Stimulated activated CD4-positive, alpha-beta T cell treated with anti-CD3 and anti-CD28 coated beads, TNF-alpha, amount 100 ng/mL, for 48 hours (primary cell): ENCODE measurements at places on chromosomes 3 and 15.

DNA sequence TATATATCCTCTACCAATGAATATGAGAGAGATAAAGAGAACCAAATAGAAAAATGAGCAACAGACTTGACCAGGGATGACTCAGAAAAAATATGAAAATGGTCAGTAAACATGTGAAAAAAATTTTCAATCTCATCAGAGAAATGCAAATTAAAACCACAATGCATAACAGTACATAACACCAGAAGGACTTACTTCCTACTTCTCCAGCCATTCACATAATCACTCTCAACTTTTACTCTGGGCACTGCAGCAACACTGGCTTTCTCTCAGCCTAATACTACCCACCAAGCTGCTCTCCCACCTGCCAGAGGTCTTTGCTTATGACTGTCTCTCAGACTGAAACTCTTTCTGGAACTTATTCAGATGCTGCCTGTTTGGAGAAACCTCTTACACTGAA, 49.4 kb downstream of the DPH6 start:
- no peak for DNase-seq

- no peak for DNase-seq
These were observed 250.0 kb upstream of the PDZRN3 start for GRCh38 chr3:73874606-73875369.

DNA sequence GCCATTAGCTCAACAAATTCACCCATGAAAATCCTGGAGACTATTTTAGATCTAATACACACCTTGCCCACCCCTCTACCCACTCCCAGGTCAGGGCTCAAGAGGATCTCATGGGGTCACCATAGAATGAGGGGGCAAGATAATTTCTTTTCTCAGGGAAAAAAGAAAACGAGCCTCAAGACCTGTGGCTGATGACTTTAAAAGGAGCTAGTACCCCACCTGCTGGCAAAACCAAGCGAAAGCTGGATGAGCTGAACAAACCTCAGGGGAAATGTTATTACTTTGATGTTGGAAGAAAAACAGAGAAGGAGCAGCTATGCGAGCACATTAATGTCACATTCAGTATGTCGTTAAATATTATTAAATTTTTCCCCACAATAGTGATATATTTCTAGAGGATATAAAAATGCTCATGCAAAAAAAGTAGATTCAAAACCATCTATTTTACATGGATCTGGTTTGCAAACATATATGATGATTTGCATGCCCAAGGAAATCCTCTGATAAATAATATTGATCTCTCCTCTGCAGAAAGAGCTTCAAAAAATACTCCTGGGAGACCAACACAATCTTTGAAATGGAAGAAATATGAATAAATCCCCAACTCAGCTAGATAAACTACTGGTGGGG, 37.7 kb downstream of the PLD1 start:
- DNase-seq: peak; percentile 45

GRCh38 chr15:90989040-90989768, 5.1 kb downstream of the PRC1 start:
- no peak for DNase-seq

DNA sequence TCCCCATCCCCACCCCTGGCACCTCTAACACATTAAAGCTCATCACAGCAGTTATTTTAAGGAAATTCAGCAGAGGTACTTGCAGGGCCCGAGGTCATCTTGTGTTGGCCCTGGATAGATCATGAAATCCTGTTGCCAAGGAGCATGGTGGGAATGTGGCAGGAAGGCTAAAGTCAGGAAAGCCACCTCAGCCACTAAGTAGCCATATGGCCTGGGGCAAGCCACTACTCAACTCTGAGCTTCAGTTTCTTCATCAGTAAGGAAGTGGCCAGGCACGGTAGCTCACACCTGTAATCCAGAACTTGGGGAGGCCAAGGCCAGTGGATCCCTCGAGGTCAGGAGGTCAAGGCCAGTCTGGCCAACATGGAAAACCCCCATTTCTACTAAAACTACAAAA, 55.9 kb downstream of the LIPC start:
- DNase-seq: no peak

- no peak for DNase-seq
These were observed 14.8 kb upstream of the WNT5A start for GRCh38 chr3:55501905-55502304.
